ENCODE measurements at places on chromosomes 12 and 14.

DNA sequence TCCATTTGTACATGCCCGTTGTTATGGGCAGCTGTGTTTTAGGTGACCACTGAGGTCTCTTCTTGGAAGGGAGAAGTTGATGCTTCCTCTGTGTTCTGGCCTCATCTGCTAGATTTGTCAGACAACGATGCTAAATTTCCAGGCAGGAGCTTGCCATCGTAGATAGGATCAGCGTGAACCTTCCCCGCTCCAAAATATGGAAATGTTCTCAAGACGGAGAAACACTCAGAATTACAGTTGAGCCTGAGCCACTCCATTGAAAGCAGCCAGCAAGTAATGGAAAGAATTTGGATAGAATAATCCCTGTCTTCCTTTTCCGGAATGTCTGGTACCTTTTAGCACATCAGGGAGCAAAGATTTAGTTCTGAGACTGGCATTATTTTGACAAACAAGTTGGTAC is 34.8 kb downstream of the TUNAR start:
- DNase-seq: no peak

GRCh38 chr12:132152411-132152821 is 8.2 kb downstream of the NOC4L start:
- DNase-seq: no peak

- no peak for DNase-seq
Measured at GRCh38 chr12:77003914-77004313, 61.5 kb downstream of the E2F7 start.

DNA sequence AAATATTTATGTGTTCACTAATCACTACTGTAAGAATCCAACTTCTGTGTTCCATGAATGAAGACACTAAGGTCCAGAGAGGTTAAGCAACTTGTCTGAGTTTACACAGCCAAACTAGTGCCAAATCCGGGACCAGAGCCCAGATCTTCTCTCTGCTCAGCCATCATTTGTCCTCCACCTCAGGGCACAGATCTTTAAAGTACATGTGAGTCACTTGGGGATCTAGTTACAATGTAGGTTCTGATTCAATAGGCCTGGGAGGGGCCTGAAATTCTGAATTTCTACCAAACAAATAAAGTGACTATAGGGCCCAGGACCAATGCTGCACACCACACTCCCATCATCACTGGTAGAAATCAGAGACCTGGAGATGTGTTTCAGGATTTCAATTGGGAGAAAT is 162.9 kb downstream of the GXYLT1 start:
- peak; percentile 56 for DNase-seq

GRCh38 chr12:82408844-82409243 is 50.5 kb downstream of the METTL25 start:
- DNase-seq: no peak

GRCh38 chr12:102722147-102722546 is 194.9 kb downstream of the PAH start:
- no peak for DNase-seq

- DNase-seq: no peak
Measured at GRCh38 chr14:68632054-68632895, 160.6 kb downstream of the ZFP36L1 start.

DNA sequence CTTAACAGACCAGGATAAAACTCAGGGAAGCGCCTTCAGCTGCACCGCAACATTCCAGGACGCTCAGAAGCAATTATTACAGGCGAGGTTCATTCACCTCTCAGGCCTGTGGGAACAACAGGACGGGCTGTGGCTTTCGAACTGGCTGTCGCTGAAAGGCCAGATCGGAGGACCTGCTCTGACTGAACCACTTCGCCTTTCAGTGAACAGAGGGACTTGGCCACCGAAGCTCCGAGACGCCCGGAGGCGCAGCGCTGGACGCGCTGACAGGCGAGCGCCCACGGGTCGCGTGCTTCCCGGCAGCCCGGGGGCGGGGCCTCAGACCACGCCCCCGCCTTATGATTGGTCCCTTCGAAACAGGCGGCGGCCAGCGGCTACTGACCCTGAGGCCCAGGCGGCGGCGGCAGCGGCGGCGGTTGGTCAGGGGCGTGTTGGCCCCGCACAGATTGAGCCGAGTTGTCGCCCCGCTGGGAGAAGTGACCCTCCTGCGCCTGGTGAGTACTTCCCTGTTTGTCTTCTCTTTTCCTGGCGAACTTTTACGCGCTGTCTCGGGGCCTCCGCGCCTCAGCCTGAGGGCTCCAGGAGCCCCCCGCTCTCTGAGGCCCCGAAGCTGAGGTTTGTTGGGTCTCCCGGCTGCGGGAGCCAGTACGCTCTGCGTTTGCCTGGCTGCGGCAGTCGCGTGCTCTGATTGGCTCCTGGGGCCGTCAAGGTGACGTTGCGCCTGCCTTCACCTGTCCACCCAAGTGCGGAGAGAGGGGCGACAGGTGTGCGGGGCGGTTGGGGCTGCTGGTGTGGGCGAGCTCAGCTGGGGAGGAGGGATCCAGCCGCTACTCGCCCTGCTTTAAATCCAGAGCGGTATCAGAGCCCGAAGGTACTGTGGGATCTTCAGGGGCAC is at the start of gene GAS2L3:
GAS2L3 (plus strand) TSS at position 393 of the 895 bp plus-strand sequence. CDS start 21,221 bp downstream, outside the sequence.
- peak; percentile 84 for DNase-seq

DNA sequence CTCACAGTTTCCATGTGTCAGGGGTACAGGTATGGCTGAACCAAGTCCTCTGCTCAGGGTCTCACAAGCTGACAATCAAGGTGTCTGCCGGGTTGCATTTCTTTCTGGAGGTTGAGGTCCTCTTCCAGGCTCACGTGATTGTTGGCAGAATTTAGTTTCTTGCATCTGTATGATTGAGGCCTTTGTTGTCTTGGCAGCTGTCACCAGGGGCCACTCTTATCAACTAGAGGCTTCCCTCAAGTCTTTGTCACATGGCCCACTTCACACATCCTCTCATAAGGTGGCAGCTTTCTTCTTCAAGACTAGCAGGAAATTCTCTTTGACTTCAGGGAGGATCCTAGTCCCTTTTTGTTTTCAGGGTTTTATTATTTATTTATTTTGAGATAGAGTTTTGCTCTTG is 46.0 kb upstream of the FOS start:
- DNase-seq: no peak

GRCh38 chr12:14393751-14394150 is 28.3 kb downstream of the ATF7IP start:
- DNase-seq: peak; percentile 43

DNA sequence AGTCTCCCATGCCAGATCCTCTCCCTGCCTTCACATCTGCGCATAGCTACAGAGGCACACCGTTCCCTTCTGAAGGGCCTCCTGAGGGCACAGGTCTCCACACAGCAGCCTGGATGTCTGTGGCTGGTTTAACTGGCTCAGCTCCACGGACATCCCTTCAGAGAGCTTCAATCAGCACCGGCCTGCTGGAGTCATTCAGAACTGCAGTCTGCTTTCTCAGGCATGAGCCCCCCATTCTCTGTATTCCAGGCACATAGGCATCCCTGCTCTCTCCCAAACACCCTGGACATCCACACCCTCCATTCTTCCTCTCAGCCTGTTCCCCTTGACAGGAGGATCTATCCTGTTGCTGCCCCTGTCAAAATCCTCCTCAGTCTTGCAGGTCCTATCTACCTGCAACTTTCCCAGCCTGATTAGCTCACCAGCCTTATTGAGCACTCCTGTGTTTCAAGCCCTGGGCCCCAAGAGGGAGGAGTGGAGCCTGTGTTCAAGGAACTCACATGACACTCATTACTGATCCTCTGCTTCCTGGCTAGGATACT is 2.9 kb upstream of the DHRS2 start:
- DNase-seq: peak; percentile 28

DNA sequence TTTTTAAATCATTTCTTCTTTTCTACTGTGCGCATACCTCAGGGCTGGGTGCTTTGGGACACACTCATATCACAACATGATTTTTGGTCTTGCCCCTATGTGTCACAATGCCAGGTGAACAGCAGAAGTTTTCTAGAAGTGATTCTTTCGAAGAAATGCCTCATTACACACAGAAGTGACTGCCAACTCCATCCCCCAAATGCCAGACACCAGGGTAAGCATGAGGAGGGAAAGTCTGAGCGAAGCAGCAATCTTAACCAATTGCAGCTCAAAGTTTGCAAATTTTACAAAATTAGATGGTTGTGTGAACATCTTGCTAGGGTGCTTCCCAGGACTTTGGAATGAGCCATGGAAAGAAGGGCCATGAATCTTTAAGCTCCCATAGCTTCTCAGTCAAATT is 87.3 kb upstream of the PLEKHA5 start:
- no peak for DNase-seq

GRCh38 chr12:100216337-100216736 is 15.7 kb downstream of the ACTR6 start:
- DNase-seq: no peak

DNA sequence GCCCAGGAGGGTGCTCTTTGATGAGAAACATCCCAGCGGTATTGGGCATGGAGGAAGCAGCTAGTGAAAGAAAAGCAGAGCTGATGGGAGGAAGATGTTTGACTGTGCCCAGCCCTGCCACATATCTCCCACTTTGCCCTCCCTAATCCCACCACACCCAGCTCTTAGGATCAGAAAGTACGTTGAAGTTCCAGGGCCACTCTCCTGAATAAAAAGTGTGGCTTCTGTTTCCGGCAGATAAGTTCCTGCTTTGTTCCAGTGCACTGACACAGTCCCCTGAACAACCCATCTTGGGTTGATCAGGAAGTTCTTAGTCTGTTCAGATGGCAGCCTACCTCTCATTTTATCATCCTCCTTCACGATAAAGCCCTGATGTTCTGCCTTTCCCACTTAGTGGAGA is 16.5 kb downstream of the TPCN1 start:
- DNase-seq: no peak

GRCh38 chr14:93951635-93952540 is 24.5 kb downstream of the ASB2 start:
- no peak for DNase-seq

DNA sequence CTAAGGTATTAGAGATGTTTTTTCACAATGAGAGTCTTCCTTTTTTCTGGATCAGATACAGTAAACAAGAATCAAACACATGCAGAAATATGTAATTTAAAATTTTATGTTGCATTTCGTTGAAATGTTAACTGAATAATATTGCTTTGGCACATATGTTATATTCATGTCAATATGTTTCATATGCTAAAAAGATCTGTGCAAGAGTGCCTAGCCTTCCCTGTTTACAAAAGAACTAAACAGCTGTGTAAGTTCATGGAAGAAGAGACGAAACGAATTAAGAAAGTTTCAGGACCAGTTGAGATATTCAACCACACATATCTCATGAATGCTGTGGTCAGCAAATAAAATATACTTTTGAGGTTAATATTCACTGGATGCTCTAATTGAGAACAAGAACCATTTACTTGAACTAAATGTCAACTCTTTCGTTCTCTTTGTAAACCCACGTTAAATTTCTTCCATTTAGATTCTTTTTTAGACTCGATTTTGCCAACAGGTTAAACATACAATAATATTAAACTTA is 289.5 kb downstream of the FOXG1 start:
- DNase-seq: no peak

DNA sequence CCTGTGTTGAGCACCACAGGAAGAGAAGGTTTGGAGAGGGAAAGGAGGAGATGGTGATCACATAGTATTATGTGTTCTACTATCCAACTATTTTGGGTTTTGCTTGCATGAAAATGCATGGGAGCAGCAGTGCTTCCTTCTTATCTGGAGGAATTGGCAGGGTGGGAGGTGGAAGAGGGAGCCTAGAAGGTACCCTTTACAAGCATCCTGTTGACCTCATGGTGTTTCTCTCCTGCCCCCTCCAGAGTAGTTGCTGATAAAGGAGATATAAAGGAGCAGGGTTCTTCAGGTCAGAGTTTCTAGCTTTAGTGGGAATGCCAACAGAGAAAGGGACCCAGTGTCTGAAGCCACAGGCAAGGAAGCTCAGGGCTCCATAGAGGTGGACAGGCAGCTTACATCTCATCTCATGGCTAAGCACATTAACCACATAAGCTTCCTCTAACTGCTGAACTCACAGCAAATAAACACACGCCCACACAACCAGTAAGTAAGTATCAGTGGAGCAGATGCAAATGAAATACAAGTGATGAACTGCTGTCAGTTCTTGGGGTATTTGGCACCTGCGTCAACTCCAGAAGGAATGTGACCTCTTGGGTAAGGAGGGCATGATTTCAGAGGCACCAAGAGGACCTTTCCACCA is 174.2 kb upstream of the SLC38A2 start:
- peak; percentile 71 for DNase-seq

DNA sequence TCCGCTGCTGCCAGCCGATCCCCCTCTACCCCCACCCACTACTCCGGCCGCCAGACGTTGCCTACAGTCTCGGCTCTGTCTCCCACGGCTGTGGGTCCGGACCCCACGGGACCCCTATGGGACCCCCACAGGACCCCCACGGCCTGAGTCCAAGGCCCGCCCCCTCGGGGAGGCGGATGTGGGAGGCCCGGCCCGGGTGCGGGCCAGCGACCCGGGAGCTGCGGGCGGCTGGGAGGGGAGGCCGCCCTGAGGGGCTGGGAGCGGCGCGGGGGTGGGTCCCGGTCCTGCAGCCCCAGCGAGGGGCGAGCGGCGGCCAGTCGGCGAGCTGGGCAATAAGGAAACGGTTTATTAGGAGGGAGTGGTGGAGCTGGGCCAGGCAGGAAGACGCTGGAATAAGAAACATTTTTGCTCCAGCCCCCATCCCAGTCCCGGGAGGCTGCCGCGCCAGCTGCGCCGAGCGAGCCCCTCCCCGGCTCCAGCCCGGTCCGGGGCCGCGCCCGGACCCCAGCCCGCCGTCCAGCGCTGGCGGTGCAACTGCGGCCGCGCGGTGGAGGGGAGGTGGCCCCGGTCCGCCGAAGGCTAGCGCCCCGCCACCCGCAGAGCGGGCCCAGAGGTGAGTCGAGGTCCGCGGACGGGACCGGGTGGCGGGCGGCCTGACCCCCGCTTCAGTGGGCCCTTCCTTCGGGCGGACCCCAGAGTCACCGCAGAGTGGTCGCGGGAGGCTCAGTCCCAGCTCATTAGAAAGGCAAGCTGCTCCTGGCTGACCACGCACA is at the start of gene ACVRL1:
ACVRL1 (plus strand) TSS at position 422 of the 773 bp plus-strand sequence. CDS start 4,971 bp downstream, outside the sequence.
- no peak for DNase-seq

GRCh38 chr12:92185052-92185451 is 39.4 kb upstream of the BTG1 start:
- no peak for DNase-seq

DNA sequence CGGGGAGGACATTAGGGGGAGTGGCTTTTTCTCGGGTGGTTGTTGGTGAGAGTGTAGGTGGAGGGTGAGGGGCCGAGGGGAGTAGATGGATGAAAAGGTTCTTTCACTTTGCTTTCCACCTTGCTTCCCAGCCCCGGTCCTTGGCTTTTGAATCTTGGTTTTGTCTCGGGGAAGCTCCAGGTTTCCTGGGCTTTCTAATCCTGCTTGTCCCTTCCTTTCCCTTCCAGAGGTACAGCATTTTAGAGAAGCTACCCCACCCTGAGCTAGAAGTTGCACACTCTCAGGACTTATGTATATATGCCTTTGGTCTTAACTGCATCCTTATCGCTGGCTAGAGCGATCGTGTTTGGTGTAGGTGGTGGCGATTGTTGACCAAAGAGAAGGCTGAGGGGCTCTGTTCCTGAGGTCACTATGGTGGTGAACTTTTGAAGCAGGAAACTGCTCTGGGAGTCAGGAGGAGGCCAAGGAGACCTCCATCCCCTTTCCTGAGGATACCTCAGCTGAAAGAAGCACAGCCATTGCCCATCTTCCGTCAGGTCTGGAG is 862 bp downstream of the PIP4K2C start:
- no peak for DNase-seq

GRCh38 chr14:32381869-32382268 is 52.8 kb downstream of the AKAP6 start:
- peak; percentile 65 for DNase-seq

- no peak for DNase-seq
Measured at GRCh38 chr12:11861155-11861863, 209.4 kb upstream of the BCL2L14 start.

GRCh38 chr14:64292197-64292596 is 2.0 kb downstream of the ESR2 start:
- no peak for DNase-seq
